ENCODE measurements at places on chromosomes 1 and 21. TPM values are rescaled to one million over a fixed set of nuclear protein-coding genes. Genes with fewer than 3 reads are reported as not detected.

The SPRR1A gene
- total RNA-seq: not detected

The CTSE gene
- total RNA-seq: not detected

GRCh38 chr1:66480162-66480561 is 53.8 kb upstream of the SGIP1 start:
- DNase-seq: no peak

The KRTAP21-2 gene
- not detected for total RNA-seq

The TPTE gene
- total RNA-seq: not detected

The SPATC1L gene
- 3.9 TPM for total RNA-seq

Data from omental fat pad (tissue), 4 donors.